ENCODE measurements at places on chromosomes 1 and 21.

DNA sequence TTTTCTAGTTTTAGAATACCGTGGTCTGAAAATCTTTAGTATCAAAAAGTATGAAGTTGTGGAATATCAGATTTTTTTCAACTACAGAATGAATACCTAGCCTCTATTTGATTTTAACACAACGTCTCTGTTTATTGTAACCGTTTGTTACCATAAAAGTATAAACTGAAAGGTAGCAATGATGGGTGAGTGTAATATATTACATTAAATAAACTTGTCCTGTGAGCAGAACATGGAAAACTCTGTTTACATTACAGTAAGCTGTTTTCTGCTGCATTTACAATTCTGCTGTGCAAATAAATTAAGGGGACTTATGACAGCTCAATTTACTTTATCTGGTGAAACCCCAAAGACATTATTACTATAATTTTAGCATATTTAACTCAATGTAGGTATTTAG, 62.5 kb downstream of the CHRM3 start:
- DNase-seq = no peak

DNA sequence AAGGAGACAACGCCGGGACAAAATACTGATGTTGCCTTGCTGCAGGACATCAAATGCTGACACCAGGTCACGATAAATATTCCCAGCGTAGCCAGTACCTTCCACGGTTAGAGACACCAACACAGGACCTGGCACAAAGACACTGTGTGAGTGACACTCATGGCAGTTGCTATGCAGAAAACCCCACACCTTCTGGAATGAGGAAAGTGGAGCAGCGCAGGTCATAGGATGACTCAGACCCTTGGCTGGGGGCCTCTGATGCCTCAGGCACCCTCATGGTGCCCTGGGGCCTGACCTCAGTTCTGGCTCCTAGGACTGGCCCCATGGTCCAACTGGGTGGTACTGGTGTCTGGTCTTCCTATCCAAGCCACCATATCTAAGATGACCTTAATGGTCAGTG, 7.0 kb downstream of the DCST2 start:
- DNase-seq = no peak

GRCh38 chr1:196209983-196210382, 398.3 kb downstream of the KCNT2 start:
- no peak for DNase-seq

GRCh38 chr21:14547834-14548513, 1.9 kb upstream of the SAMSN1 start:
- DNase-seq = no peak

DNA sequence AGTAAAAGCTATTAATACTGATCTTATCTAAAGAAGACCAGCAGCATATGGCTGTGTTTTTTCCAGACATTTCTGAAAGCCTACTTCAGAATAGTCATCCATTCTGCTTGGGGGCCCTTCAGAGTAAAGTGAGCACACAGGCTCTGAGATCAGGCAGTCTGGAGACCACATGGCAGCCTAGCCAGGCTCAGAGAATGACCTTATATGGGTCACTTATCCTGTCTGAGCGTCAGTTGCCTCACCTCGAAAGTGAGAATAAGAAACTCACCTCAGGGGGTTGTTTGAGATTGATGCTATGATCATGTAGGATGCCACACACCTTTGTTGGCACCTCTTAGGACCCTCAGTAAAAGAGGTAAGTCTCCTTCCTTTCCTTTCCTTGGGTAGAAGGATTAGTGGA, 270.4 kb downstream of the GRIK1 start:
- no peak for DNase-seq

DNA sequence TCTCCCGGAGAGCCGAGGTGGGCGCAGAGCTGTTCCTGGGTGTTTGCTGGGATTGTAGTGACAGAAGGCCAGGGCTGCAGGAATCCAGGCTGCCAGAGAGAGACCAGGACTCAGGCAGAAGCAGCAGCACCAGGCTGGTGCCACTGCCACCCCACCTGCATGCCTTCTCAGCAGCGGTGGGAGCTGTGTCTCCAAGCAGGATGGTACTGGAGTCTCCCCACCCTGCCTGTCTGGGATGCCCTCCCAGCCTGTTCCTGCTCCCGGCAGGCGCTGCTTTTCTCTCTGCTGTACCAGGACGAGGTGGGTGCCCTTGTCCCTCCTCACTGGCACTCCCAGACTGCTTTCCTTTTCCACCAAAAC, 4.5 kb upstream of the HES4 start:
- DNase-seq = no peak

DNA sequence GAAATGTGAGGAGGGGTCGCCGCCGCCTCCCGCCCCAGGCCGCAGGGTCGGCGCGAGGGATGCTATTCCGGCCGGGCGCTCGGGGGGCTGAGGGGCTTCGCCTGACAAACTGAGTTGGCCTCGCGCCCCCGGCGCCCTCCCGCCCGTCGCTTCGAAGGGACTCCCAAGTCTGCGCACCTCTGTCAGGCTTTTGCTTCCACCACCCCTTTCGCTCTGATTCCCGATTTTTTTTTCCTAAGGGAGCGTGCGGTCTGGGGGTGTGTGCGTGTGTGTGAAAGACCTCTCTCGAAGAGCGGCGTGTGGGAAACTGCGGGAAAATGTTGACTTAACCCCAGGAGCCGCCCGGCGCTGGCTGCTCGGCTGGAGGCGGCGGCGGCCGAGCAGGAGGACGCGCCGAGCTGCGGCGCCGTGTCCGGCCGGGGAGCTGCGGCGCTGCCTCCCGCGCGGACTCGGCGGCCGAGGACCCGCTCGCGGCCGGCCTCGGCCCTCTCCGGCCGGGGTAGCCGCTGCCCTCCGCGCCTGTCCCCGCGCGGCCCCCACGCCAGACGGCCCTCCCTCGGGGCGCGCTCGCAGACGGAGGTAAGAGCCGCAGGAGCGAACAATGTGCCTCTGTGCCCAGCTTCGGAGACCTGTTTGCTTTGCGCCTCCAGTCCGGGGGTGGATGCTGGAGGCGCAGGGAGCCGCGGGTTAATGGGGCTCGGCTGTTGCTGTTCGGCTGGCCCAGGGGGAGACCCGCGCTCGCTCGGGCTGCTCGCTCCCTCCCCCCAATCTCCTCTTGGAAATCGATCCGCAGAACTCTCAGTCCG, 1.1 kb downstream of the ADGRL2 start:
- DNase-seq = no peak

- DNase-seq = peak; percentile 49
These were observed 89.9 kb downstream of the RAVER2 start for GRCh38 chr1:64834734-64835133.

DNA sequence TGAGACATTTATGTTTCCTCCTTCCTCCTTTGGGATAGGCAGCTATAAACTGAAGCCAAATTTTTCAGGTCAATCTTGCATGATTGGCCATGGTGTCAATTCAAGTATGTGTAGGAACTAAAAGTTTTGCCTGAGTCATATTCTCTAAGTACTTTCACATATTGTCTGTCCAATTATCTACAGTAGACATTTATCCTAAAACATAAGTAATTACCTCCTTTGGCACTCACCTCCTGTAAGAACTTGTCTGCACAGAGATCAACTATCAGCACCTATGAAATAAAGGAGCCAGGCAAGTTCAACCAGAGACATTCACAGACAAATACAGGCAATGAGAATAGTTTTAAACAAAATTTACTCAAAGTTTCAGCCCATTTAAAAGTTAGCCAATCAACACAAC, 14.2 kb upstream of the BCAS2 start:
- no peak for DNase-seq
